Vagina (tissue), 2 donors: ENCODE measurements at places on chromosomes 11 and 22. TPM values are rescaled to one million over a fixed set of nuclear protein-coding genes. Genes with fewer than 3 reads are reported as not detected.

GRCh38 chr22:45842291-45842991, 134.5 kb downstream of the WNT7B start:
- no peak overlapping the region for H3K4me3 ChIP-seq
- H3K27ac ChIP-seq = no peak overlapping the region
- H3K27me3 ChIP-seq = no peaks in the 10 kb centered on the region

GRCh38 chr22:31333641-31334040, 12.5 kb downstream of the PATZ1 start:
- DNase-seq = no peak
- peaks cover 52% of the 10 kb centered on the region for H3K36me3 ChIP-seq
- H3K27me3 ChIP-seq = no peaks in the 10 kb centered on the region
- H3K27ac ChIP-seq = no peak overlapping the region
- no peak overlapping the region for H3K4me3 ChIP-seq
- H3K4me1 ChIP-seq = peaks cover 16% of the 10 kb centered on the region

- H3K4me1 ChIP-seq = no peaks in the 10 kb centered on the region
- no peak for DNase-seq
- H3K4me3 ChIP-seq = no peak overlapping the region
- H3K27ac ChIP-seq = no peak overlapping the region
- H3K27me3 ChIP-seq = no peaks in the 10 kb centered on the region
Measured at GRCh38 chr11:79708319-79708932, 267.6 kb upstream of the TENM4 start.

DNA sequence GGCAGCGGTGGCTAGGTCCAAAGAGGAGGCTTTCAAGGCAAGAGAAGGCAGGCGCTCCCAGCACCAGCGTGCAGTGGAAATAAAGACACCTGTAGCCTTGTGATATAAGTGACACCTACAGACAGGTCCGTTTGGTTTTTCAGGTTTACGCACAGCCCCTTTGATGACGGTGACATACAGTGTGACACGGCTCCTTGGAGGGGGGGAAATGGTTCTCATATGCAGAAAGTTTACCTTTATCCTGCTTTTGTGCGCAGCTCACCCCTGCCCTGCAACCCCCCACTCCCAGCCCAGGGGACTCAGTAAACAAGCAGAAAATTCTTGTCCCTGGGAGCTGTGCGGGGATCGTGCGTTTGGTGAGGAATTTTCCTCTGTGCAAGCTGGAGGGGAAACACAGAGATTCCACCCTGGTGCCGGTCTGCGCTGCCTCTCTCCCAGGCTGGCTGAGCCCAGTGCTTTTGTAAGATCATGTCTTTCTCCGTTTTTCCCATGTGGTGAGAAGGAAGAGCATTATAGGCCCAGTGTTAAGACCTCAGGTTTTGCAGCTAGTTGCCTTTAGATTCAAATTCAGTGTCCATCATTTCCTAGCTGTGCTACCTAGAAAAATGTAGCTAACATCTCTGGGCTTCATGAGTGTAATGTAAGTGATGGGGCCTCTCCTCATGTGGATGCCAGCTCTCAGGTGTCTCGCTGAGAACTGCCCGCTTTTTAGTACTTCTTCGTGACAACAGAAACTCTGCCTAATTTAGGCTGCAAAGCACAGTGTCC, at the start of gene ELF5:
Gene ELF5 (minus strand): TSS at position 113 of the 768 bp plus-strand sequence. CDS start 8,045 bp downstream, outside the sequence.
- no peak for DNase-seq
- H3K27ac ChIP-seq = no peak within 1 kb of the TSS
- no peak within 1 kb of the TSS for H3K4me3 ChIP-seq
- H3K4me1 ChIP-seq = no peaks in the 10 kb centered on the region

The DEUP1 gene
- total RNA-seq = not detected

The CD3E gene
- 6.9 TPM for total RNA-seq

GRCh38 chr11:78759071-78759470, 184.4 kb upstream of the NARS2 start:
- no peaks in the 10 kb centered on the region for H3K27me3 ChIP-seq
- no peak overlapping the region for H3K4me3 ChIP-seq
- no peaks in the 10 kb centered on the region for H3K4me1 ChIP-seq
- H3K36me3 ChIP-seq = no peaks in the 10 kb centered on the region

DNA sequence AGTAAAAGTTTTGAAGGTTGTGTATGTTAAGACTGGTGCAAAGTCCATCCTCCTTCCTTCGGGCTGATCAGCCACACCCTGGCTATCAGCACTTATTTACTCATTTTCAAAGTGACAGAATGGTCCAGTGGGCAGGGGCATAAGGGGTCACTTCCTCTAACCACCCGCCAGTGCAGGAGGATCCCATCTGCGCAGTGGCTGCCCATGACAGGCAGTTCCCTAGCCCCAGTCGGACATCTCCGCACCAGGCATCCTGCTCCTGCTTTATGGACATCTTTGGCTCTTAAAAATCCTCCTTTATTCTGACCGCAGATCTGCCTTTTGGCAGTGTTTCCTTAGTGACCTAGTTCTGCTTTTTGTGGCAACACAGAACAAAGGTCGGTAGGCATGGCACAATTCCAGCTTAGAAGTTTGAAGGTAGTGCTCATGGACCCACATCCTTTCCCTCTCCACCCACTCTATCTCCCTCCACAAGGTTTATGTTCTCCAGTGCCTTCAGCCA, 55.9 kb downstream of the BMAL1 start:
- H3K4me1 ChIP-seq = peaks cover 63% of the 10 kb centered on the region
- no peak overlapping the region for H3K4me3 ChIP-seq
- DNase-seq = no peak
- H3K36me3 ChIP-seq = no peaks in the 10 kb centered on the region
- no peaks in the 10 kb centered on the region for H3K27me3 ChIP-seq

DNA sequence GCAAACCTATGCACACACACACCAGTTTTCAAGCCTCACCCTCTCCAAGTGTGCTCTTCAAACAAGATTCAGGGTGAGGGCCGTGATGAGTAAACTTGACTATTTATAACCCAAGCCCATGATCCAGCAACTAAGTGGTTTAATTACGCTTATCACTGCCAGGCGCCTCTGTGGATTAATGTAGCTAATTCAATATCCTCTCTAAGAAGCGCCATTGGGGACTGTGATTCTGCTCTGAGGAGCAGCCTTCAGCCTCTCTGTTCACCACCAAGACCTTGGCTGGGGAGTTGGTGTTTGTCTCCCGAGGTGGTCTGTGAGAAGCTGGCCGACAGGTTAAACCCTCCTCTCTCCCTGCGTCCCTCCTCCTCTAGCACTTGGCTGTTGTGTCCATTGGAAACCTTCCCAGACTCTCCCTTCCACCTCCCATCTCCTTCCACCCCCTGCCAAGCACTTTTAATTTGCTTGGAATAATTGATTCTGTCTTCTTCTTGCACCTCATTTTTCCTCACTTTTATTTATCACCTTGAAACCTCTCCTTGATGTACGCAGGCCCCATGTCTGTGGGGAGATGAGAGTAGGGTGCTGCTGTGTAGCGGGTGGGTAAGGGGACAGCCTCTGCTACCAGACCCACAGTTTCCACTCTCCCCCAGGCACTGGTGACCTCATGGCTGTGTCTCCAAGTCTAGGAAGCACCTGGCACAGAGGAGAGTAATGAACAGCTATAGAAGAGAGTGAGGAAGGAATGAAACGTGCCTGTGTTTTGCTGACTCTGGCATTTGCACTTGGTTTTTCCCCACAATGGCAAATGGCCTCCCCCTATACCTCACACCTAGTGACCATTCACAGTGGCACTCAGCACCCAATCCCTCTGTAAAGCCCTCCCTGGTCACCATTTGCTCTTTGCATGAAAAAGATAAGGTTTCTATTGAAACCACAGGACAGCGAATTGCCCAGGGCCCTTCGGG, 236.6 kb downstream of the GRIK4 start:
- no peaks in the 10 kb centered on the region for H3K36me3 ChIP-seq
- H3K4me3 ChIP-seq = no peak overlapping the region
- peak; percentile 44 for DNase-seq

The ANO5 gene
- total RNA-seq = 1.2 TPM

- DNase-seq = no peak
- no peak overlapping the region for H3K27ac ChIP-seq
- H3K27me3 ChIP-seq = no peaks in the 10 kb centered on the region
- no peak overlapping the region for H3K4me3 ChIP-seq
- no peaks in the 10 kb centered on the region for H3K4me1 ChIP-seq
Measured at GRCh38 chr11:66766681-66767080, 37.7 kb upstream of the SPTBN2 start.

DNA sequence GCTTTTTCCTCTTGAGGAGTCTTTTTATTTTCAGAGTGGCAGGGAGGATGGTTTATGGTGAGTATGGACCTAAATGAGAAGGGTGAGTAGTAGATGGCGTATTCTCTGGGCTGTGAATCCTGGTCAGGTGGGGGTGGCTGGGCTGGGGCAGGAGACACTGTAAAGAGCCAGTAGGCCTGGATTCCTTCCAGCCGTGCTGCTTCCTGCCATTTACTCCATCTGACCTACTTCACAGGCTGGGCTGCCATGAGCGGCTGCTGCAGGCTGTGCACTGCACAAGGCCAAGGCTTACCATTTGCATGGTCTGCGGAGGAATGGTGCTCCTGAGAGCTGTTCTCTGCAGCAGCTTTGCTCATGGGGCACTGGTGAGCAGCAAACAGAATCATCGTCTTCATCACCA, 297.6 kb downstream of the KIRREL3 start:
- DNase-seq = no peak
- H3K36me3 ChIP-seq = no peaks in the 10 kb centered on the region
- no peak overlapping the region for H3K27ac ChIP-seq
- no peak overlapping the region for H3K4me3 ChIP-seq

The ATG13 gene
- 39.0 TPM for total RNA-seq

The ARRB1 gene
- 33.1 TPM for total RNA-seq

GRCh38 chr11:58466293-58466692, 24.3 kb upstream of the OR5B12 start:
- H3K4me1 ChIP-seq = no peaks in the 10 kb centered on the region
- no peaks in the 10 kb centered on the region for H3K36me3 ChIP-seq
- no peak for DNase-seq
- no peak overlapping the region for H3K27ac ChIP-seq
- H3K27me3 ChIP-seq = no peaks in the 10 kb centered on the region
- no peak overlapping the region for H3K4me3 ChIP-seq

GRCh38 chr11:105719073-105719822, 109.4 kb downstream of the GRIA4 start:
- no peaks in the 10 kb centered on the region for H3K36me3 ChIP-seq
- H3K27me3 ChIP-seq = no peaks in the 10 kb centered on the region
- H3K4me1 ChIP-seq = no peaks in the 10 kb centered on the region
- no peak for DNase-seq
- H3K4me3 ChIP-seq = no peak overlapping the region

- no peaks in the 10 kb centered on the region for H3K36me3 ChIP-seq
- no peaks in the 10 kb centered on the region for H3K27me3 ChIP-seq
- no peak overlapping the region for H3K4me3 ChIP-seq
- peaks cover 14% of the 10 kb centered on the region for H3K4me1 ChIP-seq
Measured at GRCh38 chr11:76622493-76623094, 48.0 kb downstream of the LRRC32 start.

DNA sequence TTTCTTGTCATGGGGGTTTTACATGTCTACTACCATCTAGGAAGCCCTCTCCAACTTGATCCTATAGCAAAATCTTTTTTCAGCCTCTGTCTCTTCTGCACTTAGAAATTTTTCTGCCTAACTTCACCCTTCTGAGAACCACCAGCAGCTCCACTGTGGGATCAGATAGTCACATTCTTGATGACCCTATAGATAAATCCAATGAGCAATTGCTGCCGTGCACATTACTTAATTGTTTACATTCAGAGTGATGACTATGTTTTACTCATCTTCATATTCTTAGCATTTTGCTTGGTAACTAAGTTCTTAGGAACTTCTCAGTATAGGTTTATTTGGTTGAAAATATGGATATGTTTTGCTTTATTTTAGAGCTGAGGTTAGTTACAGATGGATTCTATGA, 12.4 kb upstream of the ETS1 start:
- H3K27ac ChIP-seq = no peak overlapping the region

DNA sequence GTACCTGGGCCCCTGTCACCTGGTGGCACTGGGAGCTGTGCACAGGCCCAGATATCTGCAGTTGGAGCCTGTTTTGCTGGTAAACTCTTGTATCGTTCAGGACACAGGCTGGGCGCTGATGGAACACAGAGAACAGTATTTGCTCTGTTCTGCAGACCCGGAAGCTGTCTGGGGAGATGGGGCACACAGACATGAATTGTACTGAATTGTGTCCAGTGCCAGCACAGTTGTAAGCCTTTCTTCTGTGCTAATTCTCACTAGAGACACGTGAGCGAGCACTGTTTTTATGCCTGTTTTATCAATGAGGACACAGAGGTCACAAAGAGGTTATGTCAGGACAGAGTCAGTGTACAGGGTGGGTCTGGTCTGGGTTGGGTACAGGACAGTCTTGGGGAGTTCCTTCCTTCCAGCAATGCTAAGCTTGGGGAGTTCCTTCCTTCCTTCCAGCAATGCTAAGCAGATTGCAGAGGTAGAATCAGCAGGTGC, 24.4 kb upstream of the ACR start:
- H3K4me1 ChIP-seq = no peaks in the 10 kb centered on the region
- H3K27me3 ChIP-seq = no peaks in the 10 kb centered on the region
- H3K4me3 ChIP-seq = no peak overlapping the region
- no peak overlapping the region for H3K27ac ChIP-seq

DNA sequence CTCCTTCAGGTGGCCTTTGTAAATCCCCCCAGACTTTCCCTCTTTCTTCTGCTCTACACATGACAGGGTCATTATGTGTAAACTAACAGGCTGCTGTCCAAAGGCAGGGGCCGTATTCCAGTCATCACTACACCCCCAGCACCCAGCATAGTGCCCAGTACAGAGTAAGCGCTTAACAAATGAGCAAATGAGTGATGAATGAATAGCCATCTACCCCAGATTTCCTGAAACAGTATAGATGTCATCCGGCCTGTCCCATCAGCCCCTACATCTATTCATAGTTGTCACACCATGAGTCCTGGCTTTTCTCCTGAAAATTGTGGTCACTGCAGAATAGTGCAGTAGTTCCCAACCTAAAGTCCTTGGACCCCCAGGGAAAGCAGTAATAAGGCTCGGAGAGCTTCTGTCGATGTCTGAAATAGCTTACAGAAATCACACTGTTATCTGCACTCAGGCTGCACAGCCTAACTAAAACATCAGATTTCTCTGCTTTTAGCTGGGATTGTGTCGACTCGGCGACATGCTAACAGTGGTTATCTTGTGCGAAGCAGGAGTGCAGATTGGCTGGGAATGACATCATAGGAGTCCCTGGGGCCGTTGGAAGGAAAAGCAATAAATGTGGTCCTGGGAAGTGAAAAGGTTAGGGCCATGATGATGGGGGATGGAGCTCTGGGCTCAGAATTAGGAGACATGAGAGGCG, 143.8 kb upstream of the NECTIN1 start:
- no peaks in the 10 kb centered on the region for H3K27me3 ChIP-seq
- no peaks in the 10 kb centered on the region for H3K36me3 ChIP-seq
- no peak overlapping the region for H3K27ac ChIP-seq
- DNase-seq = no peak
- H3K4me3 ChIP-seq = no peak overlapping the region

The THY1 gene
- total RNA-seq = 48.9 TPM

- H3K27ac ChIP-seq = no peak overlapping the region
- H3K36me3 ChIP-seq = peaks cover 33% of the 10 kb centered on the region
- DNase-seq = no peak
- no peaks in the 10 kb centered on the region for H3K27me3 ChIP-seq
Measured at GRCh38 chr22:21443057-21443734, 24.0 kb upstream of the TMEM191C start.
